ENCODE measurements at places on chromosomes 11 and 22.

- no peaks in the 10 kb centered on the region for H3K27me3 ChIP-seq
- H3K4me1 ChIP-seq: no peaks in the 10 kb centered on the region
- H3K4me3 ChIP-seq: no peak overlapping the region
- no peaks in the 10 kb centered on the region for H3K36me3 ChIP-seq
- no peak overlapping the region for H3K27ac ChIP-seq
These were observed 4.5 kb downstream of the OR9Q2 start for GRCh38 chr11:58193391-58193790.

- H3K27me3 ChIP-seq: no peaks in the 10 kb centered on the region
- no peak overlapping the region for H3K27ac ChIP-seq
- no peak overlapping the region for H3K4me3 ChIP-seq
- H3K36me3 ChIP-seq: no peaks in the 10 kb centered on the region
These were observed 56.0 kb downstream of the COMMD9 start for GRCh38 chr11:36233204-36233603.

GRCh38 chr11:88171982-88172381 lies 3.3 kb downstream of the RAB38 start:
- no peak overlapping the region for H3K27ac ChIP-seq
- no peak for DNase-seq
- no peaks in the 10 kb centered on the region for H3K36me3 ChIP-seq

DNA sequence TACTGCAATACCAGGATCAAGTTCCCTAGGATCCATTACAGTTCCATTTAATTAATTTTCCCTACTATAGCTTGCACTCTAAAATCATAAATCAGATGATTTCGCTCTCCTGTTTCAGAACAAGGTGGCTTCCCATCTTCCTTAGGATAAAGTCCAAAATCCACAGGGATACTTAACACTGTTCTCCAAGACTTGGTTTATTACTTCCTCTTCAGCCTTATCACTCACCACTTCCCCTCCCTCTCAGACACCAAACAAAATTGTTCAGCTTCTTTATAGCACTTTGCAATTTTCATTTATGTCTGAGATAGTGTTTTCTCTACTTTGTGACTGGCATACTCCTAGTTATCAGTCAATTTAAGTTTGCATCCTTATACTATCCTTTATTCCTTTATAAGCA lies 124.6 kb downstream of the GRIA4 start:
- no peak for DNase-seq
- H3K4me1 ChIP-seq: no peaks in the 10 kb centered on the region
- no peaks in the 10 kb centered on the region for H3K36me3 ChIP-seq

Data from GM23338 (cell line).